Mucosa of gallbladder (tissue), 1 donor: ENCODE measurements at places on chromosomes 11 and 22. TPM values are rescaled to one million over a fixed set of nuclear protein-coding genes. Genes with fewer than 3 reads are reported as not detected.

DNA sequence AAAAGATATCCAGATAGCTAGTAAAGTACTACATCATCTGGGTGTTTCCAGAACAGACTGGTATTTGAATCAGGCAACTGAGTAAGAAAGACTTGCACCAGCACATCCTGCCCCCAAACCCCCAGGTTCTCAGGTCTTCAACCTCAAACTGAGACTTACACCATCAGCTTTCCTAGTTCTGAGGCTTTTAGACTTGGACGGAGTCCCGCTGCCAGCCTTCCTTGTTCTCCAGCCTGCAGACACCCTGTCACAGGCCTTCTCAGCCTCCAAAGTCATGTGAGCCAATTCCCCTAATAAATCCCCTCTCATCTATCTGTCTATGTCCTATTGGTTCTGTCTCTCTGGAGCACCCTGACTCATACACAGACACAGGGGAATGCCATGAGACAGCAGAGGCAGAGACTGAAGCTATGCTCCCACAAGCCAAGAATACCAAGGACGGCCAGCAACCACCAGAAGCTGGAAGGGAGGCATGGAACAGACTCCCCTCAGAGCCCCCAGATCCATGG lies 10.9 kb downstream of the SMCO4 start:
- DNase-seq: no peak

Gene FGF19
- total RNA-seq: 362 TPM

GRCh38 chr11:79610139-79610538 lies 169.3 kb upstream of the TENM4 start:
- no peak for DNase-seq

DNA sequence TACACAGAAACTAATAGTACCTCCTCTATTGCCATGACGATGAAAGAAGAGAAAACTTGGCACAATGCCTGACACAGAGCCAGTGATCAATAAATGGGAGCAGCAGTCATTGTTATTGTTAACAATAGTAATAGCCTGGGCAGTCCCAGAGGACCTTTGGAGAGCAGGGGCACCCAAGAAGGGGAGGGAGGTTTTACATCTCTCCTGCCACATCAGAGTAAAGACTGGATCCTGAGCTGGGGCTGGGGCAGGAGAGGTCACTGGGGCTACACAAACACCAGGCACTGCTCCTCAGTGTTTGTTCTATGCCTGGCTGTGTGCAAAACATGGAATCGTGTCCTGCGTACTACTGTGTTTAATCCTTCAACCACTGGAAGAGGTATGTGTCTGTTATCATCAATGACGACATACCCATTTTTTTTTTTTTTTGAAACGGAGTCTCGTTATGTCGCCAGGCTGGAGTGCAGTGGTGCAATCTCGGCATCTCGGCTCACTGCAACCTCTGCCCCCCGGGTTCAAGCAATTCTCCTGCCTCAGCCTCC lies 25.0 kb upstream of the CREB3L1 start:
- DNase-seq: peak; percentile 91

- DNase-seq: no peak
Measured at GRCh38 chr22:29985912-29986311, 94.4 kb upstream of the HORMAD2 start.

DNA sequence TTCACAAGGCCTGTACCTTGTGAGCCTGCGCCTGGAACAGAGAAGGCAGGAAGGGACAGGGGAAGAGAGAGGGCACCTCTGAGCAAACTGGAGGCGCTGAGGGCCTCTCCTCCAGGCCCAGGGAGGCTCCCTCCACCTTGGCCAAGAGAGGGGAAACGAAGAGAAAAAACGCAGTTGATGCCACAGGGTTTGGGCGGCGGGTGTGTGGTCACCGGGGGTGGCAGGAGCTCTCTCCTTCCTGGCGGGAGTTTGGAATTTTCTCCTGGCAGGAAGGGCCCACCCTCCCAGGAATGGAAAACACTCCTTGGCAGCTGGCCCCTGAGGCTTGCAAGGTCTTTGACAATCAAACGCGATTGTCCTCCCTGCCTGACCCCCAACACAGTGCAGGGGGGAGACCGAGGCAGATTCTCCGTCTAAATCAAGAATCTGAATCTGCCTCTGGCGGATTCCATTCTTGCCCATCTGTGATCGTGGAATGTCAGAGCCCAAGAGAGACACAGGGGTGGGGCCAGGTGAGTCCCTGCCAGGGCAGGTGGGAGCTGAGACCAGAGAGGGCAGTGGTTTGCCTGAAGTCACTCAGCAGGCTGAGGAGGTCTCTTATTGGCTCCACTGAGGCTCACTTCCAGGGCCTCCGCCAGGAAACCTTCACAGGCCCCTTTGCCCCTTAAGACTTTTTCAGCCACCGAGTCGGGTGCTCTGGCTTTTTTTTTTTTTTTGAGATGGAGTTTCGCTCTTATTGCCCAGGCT lies 21.0 kb downstream of the RPL3 start:
- no peak for DNase-seq

GRCh38 chr11:126834149-126834548 lies 166.4 kb downstream of the KIRREL3 start:
- DNase-seq: no peak

- DNase-seq: peak; percentile 66
Measured at GRCh38 chr11:18243783-18244362, 4.6 kb downstream of the SAA2 start.

DNA sequence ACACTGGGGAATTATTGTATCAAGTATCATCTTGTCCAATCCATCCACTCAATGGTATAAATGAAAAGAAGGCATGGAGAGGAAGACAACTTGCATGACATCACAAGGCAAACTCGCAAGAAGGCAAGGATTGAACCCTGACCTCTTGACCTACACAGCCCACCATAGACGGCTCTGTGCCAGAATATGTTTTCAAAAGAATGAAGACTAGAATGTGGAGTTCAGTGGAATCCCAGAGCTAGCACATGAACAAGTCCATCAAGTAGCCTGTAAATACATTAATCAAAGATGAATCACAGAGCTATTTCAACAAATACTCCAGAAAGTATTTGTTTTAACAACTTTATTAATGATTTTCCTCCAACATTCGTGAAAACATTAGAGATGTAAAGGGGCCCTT lies 189.7 kb downstream of the GUCY1A2 start:
- DNase-seq: no peak

GRCh38 chr11:19164230-19164855 lies 37.4 kb downstream of the CSRP3 start:
- DNase-seq: no peak

Gene GRAP2
- 9.8 TPM for total RNA-seq
